DMS79 treated with DMSO at 0.1 percent for 48 hours (cell line): ENCODE measurements at places on chromosomes 4 and X.

- no peak for DNase-seq
Observed at GRCh38 chr4:152896811-152897210, 39.3 kb upstream of the FHDC1 start.

DNA sequence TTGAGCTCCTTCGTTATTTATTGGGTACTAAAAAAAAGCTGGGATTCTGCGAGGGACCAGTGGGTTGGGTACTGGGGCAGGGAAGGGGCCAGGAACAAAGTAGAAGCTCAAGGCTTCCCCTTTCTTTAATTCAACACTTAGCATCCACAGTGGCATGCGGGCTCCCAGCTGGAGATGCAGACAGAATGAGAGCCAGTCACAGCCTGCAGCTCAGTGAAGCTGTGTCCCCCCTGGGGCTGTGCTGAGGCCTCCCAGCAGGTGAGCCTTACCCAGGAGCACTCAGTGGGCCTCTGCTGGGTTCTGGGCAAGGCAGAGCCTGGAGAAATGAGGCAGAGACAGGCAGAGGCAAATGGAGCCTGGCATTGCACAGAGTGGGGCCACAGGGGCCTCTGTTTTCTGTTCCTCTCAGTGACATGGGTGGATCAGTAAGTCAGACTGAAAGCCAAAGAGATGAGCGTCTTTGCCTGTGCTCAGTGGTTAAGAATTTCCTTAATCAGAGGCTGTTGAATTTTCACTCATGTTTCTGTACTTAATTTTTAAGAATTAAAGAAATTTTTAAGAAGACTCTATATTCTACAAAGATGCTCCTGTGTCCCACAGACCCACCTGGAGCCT lies 181.4 kb upstream of the RBPJ start:
- no peak for DNase-seq

DNA sequence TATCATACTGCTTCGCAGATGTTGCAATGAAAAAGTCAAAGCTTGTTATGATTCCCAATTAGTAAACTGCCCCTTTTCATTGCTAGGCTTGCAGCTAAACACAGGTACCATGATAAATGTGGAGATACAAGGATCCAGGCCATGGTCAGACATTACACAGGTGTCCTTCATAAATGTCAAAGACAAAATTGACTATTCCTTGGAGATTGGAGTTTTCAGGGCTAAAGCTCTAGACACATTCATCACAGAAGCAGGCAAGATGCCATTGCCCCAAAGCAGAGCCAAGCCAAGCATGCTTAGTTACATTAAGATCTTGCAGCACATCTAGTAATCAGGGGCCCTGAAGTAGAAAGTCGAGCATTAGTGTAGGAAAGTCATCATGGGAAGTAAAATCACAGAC lies 111.3 kb upstream of the INTU start:
- DNase-seq, result no peak

DNA sequence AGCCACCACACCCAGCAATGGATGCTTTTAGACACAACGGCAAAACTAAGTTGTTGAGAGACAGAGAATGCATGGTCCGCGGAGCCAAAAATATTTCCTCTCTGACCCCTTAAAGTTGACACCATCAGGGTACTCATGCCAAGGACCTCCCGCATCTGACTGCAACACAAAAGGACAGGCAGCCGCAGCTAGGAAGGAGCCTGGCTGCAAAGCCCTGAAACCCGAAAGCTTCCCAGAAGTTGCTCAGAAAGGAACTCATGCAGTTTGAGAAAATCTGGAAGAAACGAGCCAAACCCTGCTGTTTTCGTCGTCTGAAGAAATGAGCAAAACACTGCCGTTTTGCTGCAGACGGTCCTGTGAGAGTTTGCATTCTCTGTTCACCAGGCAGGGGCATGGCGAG lies 16.5 kb downstream of the DHRSX start:
- no peak for DNase-seq

GRCh38 chr4:57363346-57363745 lies 253.2 kb upstream of the IGFBP7 start:
- no peak for DNase-seq

DNA sequence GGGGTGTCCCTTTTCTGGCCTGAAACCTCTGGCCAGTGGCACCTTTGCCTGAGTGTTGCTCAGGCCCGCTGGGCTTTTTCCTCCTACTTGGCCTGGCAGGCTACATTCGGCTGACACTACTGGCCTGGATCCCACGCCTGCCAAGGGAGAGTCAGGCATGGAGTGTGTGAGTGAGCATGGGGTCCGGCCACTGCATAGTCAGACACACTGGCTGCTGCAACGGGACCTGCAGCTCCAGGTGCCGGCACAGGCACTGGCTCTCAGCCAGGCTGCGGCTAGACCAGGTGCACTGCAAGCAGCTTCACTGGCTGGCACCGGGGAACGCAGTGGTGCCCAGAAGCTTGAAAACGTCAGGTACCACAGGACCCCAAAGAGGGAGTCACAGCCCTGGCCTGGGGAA lies 434.9 kb downstream of the ARHGAP24 start:
- DNase-seq, result peak; percentile 66

DNA sequence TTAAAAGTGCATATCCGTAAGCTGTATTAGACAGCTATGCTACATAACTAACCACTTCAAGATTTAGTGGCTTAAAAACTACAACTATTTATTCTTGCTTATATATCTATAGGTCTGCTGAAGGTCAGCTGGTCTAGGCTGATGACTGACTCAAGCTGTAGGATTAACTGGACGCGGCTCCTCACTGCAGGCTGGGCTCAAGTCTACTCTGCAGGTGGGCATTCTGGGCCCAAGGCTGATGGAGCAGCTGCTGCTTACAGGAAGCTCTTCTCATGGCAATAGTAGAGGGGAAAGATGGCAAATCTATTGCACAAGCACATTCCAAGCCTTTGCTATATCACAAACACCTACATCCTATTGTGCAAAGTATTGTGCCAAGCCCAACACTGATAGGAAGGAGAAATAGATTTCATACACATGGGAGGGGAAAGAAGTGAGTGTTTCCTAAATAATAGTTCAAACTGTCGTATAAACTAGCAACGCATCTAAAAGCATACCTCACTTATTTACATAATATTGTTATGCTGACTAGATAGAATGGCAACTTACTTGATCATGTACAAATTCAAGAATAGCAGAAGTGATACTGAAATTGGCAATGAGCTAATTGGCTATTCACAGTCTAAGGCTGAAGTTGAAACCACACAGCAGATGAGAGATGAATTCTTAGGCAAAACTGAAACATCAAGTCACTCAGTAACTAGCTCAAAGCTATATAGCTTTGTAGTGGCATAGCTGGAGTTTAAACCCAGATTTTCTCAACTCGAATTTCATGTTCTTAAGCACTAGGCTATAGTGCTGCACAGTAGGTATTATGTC lies 263.8 kb downstream of the NKX6-1 start:
- DNase-seq, result no peak

GRCh38 chr4:74583089-74583700 lies 138.3 kb downstream of the AREG start:
- DNase-seq, result no peak

DNA sequence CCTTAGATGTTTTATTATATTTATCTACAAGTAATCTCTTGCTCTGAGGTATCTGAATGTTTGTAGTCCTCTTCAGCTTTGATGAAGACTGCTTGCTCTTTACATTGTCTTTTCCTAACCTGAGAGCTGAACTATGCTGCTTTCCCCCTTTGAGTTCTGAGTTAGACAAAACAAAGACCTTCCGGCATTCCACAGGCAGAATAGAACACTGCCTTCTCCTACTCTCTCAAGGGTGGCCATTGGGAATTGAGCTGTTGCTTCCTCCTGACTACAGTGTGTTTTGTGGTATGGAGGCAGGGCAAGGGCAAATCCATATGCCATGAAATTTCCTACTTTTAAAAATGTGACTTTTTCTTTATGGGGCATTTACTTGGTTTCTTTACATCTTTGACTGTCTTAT lies 841.0 kb downstream of the FAM133A start:
- DNase-seq, result no peak

GRCh38 chrX:154369449-154370299 lies 4.8 kb downstream of the FLNA start:
- peak; percentile 35 for DNase-seq

- no peak for DNase-seq
Observed at GRCh38 chr4:102862016-102862415, 6.8 kb upstream of the CISD2 start.

DNA sequence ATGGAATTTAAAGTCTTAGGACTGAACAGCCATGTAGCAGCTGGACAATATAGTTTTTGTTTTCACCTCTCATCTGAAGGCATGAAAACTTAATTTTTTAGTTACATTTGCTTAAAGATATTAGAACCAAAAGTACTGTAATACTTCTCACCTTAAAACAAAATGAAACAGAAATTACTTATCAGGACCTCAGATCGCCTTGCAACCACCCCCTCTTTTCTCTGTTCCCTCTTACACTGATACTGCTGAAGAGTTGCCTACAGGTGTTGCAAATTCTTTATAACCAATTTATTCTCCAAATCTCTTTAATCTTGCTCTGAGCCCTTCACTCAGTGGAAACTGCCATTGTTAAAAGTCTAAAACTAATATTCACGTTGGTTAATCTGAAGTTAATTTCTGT lies 145.0 kb downstream of the SPCS3 start:
- no peak for DNase-seq

- DNase-seq, result no peak
Observed at GRCh38 chr4:74370912-74371311, 6.0 kb downstream of the EREG start.

DNA sequence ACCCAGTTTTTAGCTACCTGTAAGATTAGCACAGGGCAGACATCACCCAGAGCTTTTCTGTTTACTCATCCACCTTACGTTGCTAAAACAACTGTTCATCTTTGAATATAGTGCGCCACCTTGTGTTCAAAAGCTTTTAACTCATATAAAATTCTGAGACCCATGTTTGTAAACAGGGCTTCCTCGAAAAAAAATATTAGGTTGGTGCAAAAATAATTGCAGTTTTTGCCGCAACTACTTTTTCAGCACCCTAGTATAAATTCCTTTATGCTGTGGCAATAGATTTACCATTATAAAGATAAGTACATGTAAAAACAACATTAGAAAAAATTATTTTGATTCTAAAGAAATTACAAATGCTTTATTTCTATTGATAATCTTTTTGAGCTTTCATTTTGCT lies 147.9 kb downstream of the LRBA start:
- peak; percentile 62 for DNase-seq

DNA sequence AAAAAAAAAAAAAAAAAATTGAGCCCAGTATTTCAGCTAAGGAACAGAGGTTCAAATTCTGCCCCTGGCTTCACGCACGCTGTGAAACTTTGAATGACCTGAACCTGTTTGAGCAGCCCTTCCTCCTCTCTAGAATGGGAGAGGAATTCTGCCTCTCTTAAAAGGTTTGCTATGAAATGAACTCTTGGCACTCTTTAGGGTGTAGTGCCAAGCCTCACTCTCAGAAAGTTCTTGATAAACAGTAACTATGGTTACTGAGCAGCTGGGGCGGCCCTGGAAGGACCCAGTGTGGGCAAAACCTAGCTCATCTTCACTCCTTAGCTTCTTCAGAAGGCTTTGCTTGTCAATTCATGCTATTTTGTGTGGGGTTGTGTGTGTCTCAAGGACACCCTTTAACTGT lies 73.7 kb downstream of the GEMIN8 start:
- DNase-seq, result peak; percentile 14

- DNase-seq, result no peak
Observed at GRCh38 chr4:25088093-25088952, 57.6 kb upstream of the LGI2 start.

DNA sequence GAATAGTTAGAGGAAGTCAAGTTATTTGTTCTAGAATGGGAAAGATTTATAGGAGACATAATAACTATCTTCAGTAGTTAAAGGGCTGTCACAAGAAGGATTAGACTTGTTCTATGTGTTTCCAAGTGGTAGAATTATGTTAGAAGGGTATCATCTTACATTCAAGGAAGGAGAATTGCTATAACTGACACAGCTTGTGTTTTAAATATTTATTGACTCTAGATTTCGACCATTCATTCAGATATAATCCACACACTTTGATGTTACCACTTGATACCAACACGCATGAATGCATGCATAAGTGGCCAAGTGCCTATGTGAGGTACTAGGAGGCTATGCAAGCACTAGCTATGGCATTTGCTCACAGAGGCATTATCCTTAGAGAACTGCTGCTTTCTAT lies 122.7 kb downstream of the CCNB3 start:
- peak; percentile 23 for DNase-seq

GRCh38 chrX:31091819-31092218 lies 20.0 kb upstream of the FTHL17 start:
- DNase-seq, result no peak
